ENCODE measurements at places on chromosomes 6 and 20. TPM values are rescaled to one million over a fixed set of nuclear protein-coding genes. Genes with fewer than 3 reads are reported as not detected.

The MEI4 gene
- not detected for total RNA-seq

The MOXD1 gene
- not detected for total RNA-seq

The SRMS gene
- not detected for total RNA-seq

The PNLDC1 gene
- total RNA-seq: not detected

The PBOV1 gene
- total RNA-seq: not detected

The SMOC2 gene
- not detected for total RNA-seq

The VWA7 gene
- 5.6 TPM for total RNA-seq

The WFDC2 gene
- 17.7 TPM for total RNA-seq

The PLCB4 gene
- 0.21 TPM for total RNA-seq

The RUNX2 gene
- 5.1 TPM for total RNA-seq

The MYMX gene
- not detected for total RNA-seq

The VSTM2L gene
- total RNA-seq: not detected

The TUBB1 gene
- 0.03 TPM for total RNA-seq

The BPIFB4 gene
- not detected for total RNA-seq

The SLC2A10 gene
- total RNA-seq: 1.5 TPM

Measured in HT-29 (cell line).